AG09319 (cell line): ENCODE measurements at places on chromosomes 7 and 10.

GRCh38 chr10:117005527-117006055 lies 604 bp upstream of the SHTN1 start:
- DNase-seq, result no peak

GRCh38 chr7:105473163-105473562 lies 48.9 kb downstream of the PUS7 start:
- peak; percentile 64 for DNase-seq

DNA sequence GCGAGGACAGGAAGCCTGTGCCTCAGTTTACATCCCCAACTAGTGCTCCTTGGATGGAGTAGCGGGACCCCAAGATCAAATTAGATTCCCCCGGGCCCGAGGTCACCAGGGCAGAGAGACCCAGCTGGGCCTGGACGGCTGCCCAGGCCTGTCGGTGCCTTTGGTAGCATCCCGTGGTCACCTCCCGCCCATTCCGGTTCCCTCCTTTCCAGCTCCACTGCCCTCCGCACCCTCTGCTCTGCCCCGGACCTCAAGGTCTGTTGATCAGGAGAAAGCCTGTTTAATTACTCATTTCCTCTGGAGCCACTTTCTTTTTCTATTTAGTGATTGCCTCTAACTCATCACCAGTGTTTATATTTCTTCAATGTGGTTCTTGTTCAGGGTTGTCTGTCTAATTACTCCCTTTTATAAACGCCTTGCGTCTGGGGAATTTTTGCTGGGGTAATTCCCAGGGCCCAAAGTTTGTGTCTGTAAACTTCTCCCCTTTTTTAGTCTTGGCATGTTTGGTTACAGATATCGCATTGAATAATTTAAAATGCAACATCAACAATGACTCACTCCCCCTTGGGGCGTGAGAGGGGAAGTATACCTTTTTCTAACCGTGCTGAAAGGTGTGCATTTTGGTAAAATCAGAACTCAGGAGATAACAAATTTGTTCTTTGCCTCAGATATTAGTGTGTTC lies 1.9 kb downstream of the FOXK1 start:
- peak; percentile 81 for DNase-seq

DNA sequence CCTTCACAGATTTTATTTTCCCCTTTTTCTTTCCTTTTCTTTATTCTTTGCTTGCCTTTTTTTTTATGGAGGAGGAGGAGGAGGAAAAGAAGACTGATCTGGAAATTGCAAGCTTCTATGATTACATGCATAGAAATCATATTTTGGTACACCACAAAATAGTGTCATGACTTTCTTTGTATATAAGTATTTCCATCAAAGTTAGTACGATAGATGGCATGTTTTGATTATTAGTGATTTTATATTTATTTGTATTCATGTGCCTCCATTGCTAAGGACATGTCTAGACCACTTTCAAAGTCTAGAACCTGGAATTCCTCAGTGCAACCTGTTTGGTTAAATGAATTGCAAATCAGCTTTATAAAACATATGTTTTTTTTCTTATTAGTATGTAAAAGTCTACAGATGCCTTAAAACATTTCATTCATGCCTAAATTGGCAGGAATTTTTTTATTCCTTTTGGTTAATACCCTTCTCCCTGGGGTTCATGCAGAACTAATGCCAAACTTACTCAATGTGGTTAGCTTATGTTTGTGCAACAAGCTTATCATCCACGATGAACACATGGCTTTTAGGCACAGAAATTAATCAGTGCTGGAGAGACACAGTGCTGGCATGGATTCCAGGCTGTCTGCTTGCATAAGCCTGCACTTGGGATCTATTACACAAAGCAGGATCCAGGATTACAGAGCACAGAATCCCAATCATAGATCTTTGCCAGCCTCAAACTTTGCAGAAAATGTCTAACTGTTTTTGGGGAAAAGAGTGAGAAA lies 213.1 kb downstream of the CHRM2 start:
- peak; percentile 97 for DNase-seq

DNA sequence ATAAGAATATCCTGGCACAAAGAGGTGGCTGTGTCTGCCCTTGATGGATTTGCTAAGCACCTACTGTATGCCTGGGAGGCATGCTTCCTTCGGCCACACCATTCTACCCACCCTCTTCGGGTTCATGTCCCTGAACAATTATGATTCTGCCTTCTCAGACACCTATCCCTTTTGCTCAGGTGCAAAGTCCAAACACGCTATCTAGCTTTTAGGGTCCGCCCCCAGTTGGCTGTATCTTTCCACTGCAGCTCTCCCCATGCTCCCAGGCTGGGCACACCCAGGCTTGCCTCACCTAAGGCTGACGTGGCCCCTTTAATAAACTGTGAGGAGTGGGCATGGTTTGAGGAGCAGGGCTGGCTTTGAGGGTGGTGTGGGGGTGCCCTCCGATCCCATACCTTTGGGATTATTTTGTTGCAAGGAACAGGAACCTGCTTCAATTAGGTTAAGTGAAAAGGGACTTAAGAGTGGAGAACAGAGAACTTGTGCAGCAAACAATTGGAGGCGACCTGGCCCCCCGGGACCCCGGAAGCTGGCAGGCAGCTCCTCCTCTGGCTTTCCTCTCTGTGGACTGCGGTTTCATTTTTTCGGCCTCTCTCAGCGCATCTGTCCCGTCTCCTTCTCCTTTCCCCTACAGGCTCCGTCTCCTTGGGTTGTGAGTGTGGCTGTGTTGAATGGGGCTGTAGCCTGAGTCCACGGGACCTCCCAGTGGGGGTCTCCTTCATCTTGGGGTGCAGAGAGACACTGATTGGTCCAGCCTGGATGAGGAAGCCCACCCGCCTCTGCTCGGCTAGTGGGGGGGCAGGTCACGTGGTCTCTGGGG lies 3.8 kb downstream of the CLIP2 start:
- DNase-seq, result no peak

DNA sequence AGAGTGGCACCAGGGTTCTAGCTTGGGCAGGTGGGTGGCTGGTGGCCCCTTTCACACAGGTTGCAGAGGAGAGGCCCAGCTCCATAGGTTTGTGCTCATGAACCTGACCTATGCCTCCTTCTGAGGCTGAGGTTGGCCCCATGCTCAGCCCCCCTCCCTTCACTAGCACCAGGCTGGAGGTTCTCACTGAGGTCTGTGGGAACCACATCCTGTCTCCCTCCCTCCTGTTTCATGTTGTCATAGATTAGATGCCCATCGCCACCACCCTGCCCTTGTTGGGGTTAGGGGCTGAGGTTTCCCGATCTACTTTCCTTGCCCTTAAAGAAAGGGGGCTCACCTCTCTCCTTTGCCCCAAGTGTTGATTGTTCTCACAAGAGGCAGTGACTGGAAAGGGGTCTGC lies 14.7 kb downstream of the NEUROG3 start:
- no peak for DNase-seq

- no peak for DNase-seq
These were observed 24.0 kb downstream of the ELFN1 start for GRCh38 chr7:1693991-1694524.

GRCh38 chr7:92448205-92448747 lies 994 bp downstream of the GATAD1 start:
- DNase-seq, result no peak

DNA sequence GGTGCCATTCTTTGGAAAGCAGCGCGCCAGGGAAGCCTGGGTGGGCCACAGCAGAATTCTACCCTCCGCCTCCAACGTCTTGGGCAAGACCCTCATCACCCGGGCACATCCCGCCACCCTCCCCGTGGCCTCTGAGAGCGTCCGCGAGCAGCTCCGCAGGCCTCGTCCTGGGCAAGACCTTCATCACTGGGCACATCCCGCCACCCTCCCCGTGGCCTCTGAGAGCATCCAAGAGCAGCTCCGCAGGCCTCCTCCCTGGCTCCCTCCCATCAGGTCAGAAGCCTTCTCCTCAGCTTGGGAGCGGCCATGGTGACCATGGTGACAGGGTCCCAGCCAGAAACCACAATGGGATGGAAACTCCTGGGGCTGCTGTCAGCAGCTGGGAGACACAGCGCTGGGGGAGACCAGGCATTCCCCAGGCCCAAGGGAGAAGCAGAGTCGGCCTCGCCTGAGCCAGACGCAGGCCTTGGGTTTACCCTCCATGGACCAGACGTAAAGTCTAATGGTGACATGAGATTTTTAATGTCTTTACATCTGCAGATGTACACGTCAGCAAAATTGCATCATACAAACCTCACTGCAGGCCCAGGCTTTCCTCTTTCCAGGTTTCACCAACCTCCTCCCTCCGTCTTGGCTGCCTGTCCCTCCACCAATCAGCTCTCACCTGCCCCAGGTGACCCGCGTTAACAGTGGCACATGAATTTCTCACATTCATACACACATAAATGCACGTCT lies 55.1 kb upstream of the PPP2R2D start:
- DNase-seq, result no peak

- no peak for DNase-seq
These were observed 203.7 kb downstream of the WDR11 start for GRCh38 chr10:121054874-121055273.

- DNase-seq, result no peak
These were observed 192.2 kb downstream of the DIP2C start for GRCh38 chr10:497289-497688.

DNA sequence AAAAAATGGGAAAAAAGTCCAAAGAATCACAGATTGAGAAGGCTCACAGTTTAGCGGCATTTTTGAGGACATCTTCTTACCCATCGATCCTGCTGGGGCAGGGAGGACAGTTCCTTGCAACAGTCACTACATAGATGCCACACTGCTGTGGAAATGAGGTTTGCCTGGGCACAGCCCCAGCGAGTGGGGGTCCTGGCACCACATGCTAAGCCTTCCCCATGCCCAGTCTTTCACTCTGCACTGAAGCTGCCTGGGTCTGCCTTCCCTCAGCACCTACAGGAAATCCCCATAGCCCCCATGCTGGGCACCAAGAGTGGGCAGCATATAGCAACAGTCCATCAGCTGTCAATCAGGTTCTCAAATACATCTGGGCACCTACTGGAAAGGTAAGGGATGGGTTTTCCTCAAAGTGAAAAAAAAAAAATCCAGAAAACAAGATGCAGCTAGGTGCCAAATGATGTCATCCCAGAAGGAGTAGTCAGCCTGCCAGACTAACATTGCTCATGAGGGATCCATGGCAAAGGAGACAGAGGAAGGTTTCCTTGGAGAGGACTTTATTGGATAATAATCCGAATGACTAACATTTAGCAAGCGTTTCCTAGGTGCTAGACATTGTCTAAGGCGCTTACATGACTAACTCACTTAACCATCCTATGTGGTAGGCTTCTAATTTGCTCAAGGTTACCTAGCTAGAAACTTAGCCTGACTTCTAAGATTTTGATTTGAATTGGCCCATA lies 125.7 kb upstream of the CXCL12 start:
- DNase-seq, result peak; percentile 27

GRCh38 chr7:85320699-85321476 lies 134.0 kb upstream of the SEMA3D start:
- DNase-seq, result no peak

GRCh38 chr10:51668336-51668689 lies 31.1 kb downstream of the CSTF2T start:
- DNase-seq, result no peak

GRCh38 chr10:13956826-13957225 lies 370.1 kb downstream of the PRPF18 start:
- DNase-seq, result peak; percentile 87

- no peak for DNase-seq
These were observed 20.7 kb upstream of the CBLL1 start for GRCh38 chr7:107723255-107723654.

- no peak for DNase-seq
These were observed 200.6 kb upstream of the MKI67 start for GRCh38 chr10:128326851-128327250.

DNA sequence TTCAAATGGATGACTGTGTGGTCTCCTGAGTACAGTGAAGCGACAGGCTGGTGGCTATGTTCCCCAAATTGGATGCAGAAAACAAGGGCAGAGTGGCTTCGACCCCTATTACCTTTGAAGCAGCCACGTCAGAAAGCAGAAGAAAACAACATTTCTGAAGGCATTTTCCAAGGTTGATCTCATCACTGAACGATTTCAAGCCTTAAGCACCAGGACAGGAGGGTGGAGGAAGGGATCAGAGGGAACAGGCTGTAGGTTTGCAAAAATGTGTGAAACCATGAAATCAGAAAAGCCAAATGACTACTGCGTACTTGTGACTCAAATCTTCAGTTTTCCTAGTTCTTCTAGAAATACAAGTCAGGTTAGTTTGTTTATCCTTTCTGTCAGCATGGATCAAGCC lies 181.0 kb upstream of the TMEM106B start:
- DNase-seq, result no peak

DNA sequence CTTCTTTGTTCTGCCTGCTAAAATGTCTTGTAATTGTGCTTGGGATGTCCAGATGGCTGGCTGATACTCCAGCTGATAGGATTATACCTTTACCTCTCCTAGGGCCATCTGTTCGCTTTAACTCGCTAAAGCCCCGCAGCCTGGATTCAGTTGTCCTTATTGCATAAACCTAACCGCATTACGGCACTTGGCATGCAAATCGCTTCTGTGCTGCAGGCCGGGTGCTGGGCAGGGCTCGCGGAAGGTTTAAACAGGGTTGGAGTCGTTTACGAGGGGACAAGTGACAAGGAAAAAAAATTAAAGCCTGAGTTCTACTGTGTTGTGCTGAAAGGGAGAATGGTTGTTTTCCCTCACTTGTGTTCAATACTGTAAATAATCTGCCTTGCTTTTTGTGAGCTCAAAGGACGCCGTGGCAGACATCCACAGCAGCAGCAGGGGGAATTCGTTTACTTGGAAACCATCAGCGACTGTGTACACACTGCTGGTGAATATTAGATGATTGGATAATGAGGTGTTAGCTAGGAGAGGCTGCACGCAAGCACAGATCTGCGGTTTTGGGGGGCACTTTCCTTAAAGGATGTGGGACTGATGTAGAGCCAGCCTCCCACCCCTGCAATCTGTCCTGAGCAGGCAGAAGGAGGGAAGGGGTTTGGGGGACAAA lies 93.0 kb downstream of the EBF3 start:
- no peak for DNase-seq

- no peak for DNase-seq
These were observed 290.0 kb downstream of the RNLS start for GRCh38 chr10:88293073-88293472.

DNA sequence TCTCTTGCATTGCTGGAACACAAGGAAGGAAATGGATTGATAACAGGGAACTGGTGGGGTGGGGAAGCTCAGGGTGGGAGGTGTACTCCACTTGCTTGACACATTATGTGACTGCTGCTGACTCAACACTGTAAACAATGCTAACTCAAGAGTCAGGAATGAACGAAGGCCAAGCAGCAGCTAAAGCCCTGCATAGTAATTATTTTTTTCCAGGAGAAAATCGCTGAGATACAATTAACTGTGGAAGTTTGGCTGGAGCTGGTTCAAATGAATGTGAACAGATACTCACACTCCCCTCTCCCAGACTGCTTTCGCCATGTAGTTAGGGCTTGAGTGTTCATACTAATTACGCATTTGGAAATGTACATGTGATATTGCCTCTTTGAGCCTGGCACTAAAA lies 170.9 kb upstream of the AOAH start:
- DNase-seq, result no peak

DNA sequence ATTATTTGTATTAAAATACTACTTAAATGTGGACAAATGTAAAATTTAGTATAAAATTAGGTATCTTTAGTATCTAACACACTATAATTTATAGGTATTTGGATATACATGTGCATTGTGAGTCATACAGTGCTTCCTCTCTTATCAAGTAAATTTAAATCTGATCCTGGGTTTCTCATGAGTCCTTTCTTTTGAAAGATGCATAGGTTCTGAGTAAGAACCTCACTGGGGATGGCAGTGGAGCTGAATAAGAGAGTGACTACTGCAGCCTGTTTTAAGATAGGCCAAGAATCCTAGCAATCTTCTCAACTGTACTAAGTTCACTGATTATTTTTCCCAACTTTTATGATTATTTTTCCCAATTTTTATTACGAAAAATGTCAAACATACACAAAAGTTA lies 16.2 kb downstream of the CEP55 start:
- no peak for DNase-seq
